ENCODE measurements at places on chromosomes 5 and 9.

DNA sequence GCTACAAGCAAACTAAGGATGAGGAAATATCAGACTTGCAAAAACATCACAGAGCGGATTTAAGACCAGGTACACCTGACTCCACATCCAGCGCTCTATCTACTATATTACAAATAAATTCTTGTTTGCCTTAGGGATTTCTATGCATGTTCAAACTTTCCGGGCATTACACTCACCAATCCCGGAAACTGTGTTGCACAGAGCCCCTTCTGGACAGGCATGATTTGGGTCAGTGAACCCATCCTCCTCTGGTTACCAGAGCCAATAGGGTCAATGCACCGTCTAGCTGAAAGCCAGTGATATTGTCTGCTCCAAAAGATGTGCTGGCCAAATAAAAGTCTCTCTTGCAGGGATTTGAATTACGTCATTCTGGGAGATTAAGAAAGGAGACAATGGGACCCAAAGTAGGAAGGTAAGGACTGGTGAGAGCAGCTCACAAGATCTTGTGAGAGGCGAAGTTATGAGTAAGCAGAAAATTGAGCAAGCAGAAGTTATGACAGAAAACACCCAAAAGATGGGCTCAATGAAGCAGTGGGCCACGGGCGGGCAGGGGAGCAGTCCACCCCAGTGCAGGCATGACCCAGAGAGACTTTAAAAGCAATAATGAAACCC, 155.8 kb upstream of the RAI14 start:
- DNase-seq, result no peak

DNA sequence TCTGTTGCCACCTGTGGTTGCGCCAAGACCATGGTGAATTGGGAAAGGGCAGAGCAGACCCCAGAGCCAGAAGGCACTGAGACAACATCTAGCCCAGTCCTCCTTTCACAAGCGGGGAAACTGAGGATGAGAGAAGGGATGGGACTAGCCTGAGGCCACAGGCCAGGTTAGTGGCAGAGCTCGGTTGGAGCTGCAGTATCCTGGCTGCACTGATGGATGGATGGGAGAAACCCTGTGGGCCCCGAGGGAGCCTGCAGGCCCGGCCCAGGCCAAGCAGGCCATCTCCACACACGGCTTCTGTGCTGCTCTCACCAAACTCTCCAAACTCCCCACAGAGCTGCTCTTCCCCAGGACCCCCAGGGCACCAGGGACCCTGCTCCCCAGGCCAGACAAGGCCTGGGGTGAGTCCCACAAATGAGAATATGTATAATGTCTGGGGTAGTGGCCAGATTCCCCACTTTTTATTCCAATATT, 60.2 kb downstream of the TSTD2 start:
- no peak for DNase-seq

DNA sequence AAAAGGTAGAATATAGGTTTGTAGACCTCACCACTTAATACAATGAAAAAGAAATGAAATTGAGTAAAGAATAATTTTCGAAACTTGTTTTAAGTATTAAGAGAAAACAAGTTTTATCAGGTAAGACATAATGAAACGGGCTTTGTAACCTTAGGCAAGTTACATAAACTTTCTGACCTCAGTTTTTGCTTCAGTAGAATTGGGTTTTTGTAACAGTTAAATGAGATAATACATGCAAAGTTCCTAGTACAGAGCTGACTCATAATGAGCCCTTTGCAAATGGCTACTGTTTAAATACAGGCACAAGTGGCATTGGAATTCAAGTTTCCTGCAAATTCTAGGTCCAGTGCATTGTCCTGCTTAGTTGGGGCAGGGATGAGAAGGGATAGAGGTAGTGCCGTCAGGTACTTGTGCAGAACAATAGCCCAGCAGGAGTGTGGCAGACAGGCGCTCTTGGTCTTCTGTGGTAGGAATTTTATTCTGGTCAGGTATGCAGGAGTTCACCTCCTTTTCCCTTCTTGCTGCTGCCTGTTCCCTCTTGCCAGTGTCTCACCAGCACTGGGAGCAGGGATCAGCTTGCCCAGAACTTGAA, 203.8 kb downstream of the PBX3 start:
- no peak for DNase-seq

GRCh38 chr5:178465861-178466288, 124.3 kb downstream of the COL23A1 start:
- no peak for DNase-seq

- DNase-seq, result peak; percentile 44
Measured at GRCh38 chr5:93929131-93929530, 187.7 kb upstream of the POU5F2 start.

- no peak for DNase-seq
Measured at GRCh38 chr5:121793791-121794190, 57.9 kb upstream of the FTMT start.

DNA sequence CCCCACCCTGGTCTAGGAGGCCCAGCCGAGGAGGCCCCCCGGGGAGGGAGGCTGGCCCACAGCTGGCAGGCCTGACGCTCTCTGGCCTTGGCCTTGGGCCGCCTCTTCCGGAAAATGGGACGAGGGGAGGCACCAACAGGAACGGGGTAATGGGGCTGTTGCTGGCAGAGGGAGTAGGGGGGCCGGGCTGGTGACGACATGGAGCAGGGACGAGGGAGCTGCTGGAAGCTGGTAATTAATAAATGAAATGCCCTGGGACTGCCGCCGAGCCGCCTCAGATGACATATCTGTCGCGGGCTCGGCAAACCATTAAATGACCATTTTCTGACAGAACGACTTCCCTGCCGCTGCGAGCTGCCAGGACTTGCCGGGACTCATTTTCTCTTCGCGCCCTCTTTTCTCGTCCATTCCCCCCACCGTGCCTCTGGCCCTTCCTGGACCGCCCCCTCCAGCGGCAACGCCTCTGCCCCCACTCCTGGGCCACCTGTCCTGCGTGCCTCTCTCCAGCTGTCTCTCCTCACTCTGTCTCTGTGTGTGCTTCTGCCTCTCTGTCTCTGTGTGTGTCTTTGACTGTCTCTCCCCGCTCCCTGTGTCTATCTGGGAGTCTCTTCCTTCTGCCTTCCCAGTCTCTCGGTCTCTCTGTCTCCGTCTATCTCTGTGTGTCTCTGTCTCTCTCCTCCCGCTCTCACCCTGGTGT, 215.7 kb downstream of the PAX5 start:
- DNase-seq, result no peak

All from fibroblast of gingiva (primary cell).